ENCODE measurements at places on chromosomes 3 and 15.

DNA sequence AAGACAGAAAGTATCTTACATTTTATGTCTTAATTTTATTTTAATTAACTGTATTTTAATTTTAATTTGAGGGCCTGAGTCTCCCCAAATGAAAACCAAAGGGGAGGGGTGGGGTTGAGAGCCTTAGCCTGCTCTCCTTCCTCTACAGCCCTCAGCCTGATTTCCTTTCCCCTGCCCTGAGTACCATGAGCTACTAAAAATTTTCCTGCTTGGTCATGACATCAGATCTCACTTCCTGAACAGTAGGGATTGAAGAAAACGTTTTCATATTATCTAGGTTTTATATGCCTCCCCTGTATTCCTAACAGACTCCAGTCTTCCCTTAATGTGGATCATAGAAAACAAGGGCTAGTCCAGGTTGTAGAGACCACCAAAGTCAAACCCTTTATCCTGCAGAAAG, 133.9 kb downstream of the MYLK start:
- no peak overlapping the region for H3K4me3 ChIP-seq
- no peak overlapping the region for H3K27ac ChIP-seq
- peaks cover 2% of the 10 kb centered on the region for H3K27me3 ChIP-seq
- DNase-seq, result no peak

- H3K27me3 ChIP-seq, result peaks cover 3% of the 10 kb centered on the region
- H3K27ac ChIP-seq, result no peak overlapping the region
- no peaks in the 10 kb centered on the region for H3K36me3 ChIP-seq
- no peak overlapping the region for H3K4me3 ChIP-seq
- no peaks in the 10 kb centered on the region for H3K4me1 ChIP-seq
Observed at GRCh38 chr3:61601831-61602230, 40.5 kb downstream of the PTPRG start.

DNA sequence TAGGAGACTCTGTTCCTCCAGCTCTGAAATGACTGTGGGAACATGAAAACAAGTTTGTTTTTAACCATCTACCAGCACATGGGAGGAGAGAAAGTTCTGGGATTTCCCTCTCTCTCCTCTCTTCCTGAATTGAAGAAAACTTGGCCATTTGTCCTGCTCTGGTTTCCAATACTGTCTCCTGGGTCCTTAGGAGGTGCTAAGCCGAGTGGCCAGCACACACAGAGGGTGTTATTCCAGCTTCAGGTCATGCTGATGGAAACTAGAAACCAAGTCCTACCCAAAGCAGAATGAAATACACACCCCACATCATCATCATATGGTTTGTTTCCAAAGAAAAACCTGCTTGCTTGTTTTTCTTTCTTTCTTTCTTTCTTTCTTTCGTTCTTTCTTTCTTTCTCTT, 172.7 kb downstream of the RPLP1 start:
- H3K27ac ChIP-seq, result no peak overlapping the region
- H3K36me3 ChIP-seq, result no peaks in the 10 kb centered on the region
- H3K27me3 ChIP-seq, result peaks cover 6% of the 10 kb centered on the region
- peaks cover 22% of the 10 kb centered on the region for H3K4me1 ChIP-seq
- H3K4me3 ChIP-seq, result no peak overlapping the region

DNA sequence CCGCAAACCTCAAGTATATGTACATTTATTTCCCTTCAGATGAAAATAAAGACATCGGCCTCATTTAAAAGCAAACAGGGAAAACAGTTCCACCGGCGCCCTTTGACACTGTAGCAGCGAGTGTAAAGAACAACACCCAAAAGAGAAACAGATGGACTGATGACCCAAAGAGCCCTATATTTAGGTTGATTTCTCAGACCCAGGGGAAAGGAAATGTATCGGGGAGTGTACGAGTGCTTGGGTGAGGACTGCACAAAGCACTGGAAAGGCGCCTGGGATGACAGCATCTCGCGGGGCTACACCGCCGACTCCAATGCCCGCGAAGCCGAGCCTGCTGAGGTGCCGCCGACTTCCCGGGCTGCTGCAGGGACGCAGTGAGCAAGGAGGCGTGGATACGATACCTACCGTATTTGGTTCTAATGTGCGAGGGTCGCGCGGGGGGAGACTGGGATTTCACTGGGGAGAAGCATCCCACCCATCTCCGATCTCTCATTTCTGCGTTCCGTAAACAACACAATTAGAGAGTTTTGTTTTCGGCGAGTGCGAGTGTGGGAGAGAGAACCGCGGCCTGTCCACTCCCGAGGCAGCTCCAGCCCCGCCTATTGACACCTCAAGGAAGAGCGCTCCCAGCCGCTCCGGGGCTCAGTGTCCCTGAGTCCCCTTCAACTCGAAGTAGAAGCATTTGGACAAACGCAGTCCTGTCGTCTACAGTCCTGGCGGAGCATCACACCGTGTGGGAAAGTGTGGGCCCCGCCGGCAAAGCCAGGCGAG, 2.0 kb downstream of the MECOM start:
- peak overlapping the region; percentile 65 for H3K4me3 ChIP-seq
- H3K36me3 ChIP-seq, result no peaks in the 10 kb centered on the region
- peak overlapping the region; percentile 21 for H3K27ac ChIP-seq
- H3K27me3 ChIP-seq, result peaks cover 76% of the 10 kb centered on the region
- peak; percentile 46 for DNase-seq

- H3K36me3 ChIP-seq, result peaks cover 6% of the 10 kb centered on the region
- H3K27ac ChIP-seq, result no peak overlapping the region
- peaks cover 11% of the 10 kb centered on the region for H3K4me1 ChIP-seq
- DNase-seq, result no peak
- no peak overlapping the region for H3K4me3 ChIP-seq
Observed at GRCh38 chr3:52998771-52999513, 46.9 kb downstream of the SFMBT1 start.

DNA sequence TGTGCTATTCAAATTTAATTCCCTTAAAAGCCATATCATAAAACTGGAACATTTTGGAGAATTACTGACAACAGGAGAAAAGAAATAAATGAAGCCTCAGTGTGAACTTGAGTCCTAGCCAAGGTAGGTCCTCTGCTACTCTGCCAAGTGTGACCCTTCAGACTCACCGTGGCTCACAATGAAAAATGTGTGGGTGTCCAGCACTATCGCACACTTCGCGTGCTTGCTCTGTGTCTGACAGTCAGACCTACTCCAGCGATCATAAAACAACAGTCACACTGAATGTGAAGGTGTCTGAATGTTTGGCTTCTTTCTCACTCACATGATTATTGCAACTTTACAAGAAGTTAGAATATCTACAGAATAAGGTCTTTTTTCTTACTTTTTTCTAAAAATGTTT, 65.8 kb upstream of the TRA2B start:
- no peak overlapping the region for H3K27ac ChIP-seq
- peak; percentile 14 for DNase-seq
- no peaks in the 10 kb centered on the region for H3K36me3 ChIP-seq

- H3K4me3 ChIP-seq, result no peak overlapping the region
- peak overlapping the region; percentile 67 for H3K27ac ChIP-seq
- H3K36me3 ChIP-seq, result peaks cover 30% of the 10 kb centered on the region
- peaks cover 63% of the 10 kb centered on the region for H3K4me1 ChIP-seq
- H3K27me3 ChIP-seq, result no peaks in the 10 kb centered on the region
- DNase-seq, result no peak
Observed at GRCh38 chr3:9409981-9410854, 12.8 kb downstream of the SETD5 start.

DNA sequence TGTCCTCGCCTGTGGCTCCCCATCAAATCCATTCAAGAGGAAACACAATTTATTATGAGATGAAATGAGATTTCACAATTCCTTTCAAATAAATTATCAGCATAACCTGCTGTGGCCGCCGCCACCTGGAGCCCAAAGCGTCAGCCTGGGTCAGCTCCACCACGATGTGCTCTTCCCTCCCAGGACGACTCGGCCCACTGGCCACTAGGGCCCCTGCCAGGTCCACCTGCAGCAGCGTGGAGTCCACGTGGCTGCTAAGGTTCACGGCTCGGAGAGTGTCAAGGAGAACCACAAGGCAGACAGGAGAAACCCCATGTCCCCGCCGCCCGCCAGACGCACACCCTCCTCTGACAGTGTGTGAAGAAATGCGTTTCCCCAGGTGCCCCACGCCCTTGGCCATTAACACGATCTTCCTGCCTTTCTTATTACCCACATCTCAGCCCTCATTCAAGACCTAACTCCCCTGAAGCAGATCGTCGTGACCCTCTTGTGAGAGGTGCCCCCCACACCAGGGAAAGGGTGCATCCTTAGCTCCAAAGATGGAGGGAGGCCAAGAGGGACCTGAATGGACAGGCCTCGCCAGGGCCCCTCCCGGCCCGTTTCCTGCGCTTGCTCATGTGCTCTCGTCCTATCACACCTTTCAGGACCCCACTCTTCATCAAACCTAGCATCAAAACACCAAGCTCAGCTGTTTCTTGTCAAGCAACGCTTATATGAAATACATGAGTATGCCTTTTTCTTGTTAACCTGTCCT, 80.6 kb downstream of the OCA2 start:
- H3K4me3 ChIP-seq, result no peak overlapping the region
- no peak overlapping the region for H3K27ac ChIP-seq
- peaks cover 3% of the 10 kb centered on the region for H3K27me3 ChIP-seq
- no peak for DNase-seq
- no peaks in the 10 kb centered on the region for H3K36me3 ChIP-seq

GRCh38 chr3:38129058-38129457, 7.9 kb downstream of the ACAA1 start:
- H3K27me3 ChIP-seq, result no peaks in the 10 kb centered on the region
- H3K36me3 ChIP-seq, result peaks cover 38% of the 10 kb centered on the region

- DNase-seq, result no peak
- no peak overlapping the region for H3K4me3 ChIP-seq
- H3K27me3 ChIP-seq, result no peaks in the 10 kb centered on the region
Observed at GRCh38 chr15:38689522-38689921, 124.9 kb upstream of the RASGRP1 start.

GRCh38 chr3:52401021-52401420, 43.9 kb downstream of the SEMA3G start:
- no peak overlapping the region for H3K27ac ChIP-seq
- no peak for DNase-seq
- no peaks in the 10 kb centered on the region for H3K4me1 ChIP-seq
- no peaks in the 10 kb centered on the region for H3K27me3 ChIP-seq
- H3K4me3 ChIP-seq, result no peak overlapping the region
- peaks cover 24% of the 10 kb centered on the region for H3K36me3 ChIP-seq

GRCh38 chr3:30042274-30042859, 564.0 kb upstream of the TGFBR2 start:
- H3K27ac ChIP-seq, result no peak overlapping the region
- peaks cover 13% of the 10 kb centered on the region for H3K27me3 ChIP-seq

DNA sequence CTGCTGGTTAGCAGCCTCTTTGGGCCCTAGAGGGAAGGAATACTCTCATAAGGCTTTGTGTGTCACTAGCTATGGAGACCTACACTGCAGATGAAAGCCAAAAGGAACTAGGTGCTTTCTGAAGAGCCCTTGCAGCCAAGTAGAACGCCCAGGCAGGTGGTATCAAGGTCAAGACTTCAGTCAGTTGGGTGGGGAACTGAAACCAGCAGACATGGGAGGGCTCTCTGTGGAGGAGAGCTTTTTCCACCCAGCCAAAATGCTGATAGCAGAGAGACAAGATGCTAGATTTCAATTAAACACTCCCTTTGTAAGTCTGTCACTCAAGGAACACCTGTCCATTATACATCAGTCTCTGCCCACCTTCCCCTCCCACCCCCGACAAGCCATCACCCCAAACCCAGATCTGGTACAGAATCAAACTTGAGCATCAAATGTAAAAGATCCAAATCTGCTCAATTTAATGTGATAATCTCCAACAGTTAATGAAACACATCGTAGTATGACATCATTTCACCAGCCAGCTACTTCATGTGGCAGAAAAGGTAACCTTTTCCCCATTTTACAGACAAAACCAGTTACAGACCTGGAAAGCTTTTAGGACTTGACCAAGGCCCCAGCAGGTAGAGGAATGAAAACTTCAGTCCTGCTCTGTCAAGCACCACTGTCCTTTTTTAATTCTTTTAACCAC, 14.6 kb downstream of the MRPS25 start:
- DNase-seq, result no peak
- peak overlapping the region; percentile 38 for H3K27ac ChIP-seq
- peaks cover 23% of the 10 kb centered on the region for H3K4me1 ChIP-seq

- H3K4me1 ChIP-seq, result no peaks in the 10 kb centered on the region
- H3K4me3 ChIP-seq, result no peak overlapping the region
- peaks cover 19% of the 10 kb centered on the region for H3K36me3 ChIP-seq
- DNase-seq, result no peak
- no peak overlapping the region for H3K27ac ChIP-seq
Observed at GRCh38 chr15:22874256-22874655, 35.8 kb downstream of the NIPA2 start.
